ENCODE measurements at places on chromosomes 2 and 18.
A peak's percentile ranks its signal among the peaks of the same experiment; 100 is the strongest.

DNA sequence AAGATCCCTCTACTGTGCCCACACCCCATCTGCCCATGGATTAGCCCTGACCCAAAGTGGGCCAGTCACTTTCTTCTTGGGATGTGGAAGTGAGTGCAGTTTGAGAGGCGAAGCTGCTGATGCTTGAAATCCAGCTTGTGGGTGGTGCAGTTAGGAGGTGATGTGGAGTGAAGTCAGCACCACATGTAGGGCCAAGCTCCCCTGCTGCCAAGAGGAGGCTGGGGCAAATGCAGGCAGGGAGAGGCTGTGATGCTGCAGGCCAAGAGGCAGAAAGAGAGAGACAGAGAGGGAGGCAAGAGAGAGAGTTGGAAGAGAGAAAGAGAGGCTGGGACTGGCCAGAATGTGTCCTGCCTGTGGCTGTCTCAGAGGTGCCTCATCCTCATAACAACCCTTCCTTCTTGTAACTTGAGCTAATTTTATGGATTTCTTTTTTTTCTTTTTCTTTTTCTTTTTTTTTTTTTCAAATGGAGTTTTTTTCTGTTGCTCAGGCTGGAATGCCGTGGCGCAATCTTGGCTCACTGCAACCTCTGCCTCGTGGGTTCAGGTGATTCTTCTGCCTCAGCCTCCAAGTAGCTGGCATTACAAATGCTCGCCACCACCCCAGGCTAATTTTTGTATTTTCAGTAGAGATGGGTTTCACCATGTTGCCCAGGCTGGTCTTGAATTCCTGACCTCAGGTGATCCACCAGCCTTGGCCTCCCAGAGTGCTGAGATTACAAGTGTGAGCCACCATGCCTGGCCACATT, 35.3 kb upstream of the CAB39 start:
- DNase-seq: no peak

GRCh38 chr18:34023471-34023870, 201.2 kb downstream of the NOL4 start:
- DNase-seq: no peak

DNA sequence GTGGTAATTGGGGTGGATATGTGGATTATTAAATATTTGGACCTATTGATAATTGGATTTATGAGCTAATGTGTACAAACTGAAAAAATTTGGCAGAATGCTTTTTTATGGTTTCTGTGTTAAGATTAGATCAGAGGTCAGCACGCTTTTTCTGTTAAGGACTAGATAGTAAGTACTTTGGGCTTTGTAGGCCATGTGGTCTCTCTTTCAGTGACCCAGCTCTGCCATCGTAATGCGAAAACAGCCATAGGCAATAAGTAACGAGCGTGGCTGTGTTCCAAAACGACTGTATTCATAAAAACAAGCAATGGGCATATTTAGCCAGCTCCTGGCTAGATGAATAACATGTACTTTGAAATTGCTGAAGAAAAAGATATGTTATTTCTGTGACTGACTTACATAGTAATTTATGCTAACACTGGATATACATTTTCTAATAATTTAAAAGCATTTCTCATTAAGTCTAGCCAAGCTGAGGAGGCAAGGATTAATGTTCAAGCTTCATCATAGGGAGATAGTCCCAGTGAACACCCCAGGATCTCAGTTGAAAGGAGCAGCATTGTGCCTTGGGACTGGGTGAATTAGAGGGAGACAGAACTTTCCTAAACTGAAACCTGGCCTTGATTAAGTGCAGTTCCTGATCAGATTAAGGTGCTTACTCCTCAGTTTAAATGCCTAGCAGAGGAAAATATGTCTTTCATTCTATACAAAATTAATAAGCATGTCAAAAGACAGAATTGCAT, 20.0 kb downstream of the CCDC138 start:
- DNase-seq: no peak

- no peak for DNase-seq
Observed at GRCh38 chr2:144693179-144693578, 173.3 kb upstream of the ZEB2 start.

DNA sequence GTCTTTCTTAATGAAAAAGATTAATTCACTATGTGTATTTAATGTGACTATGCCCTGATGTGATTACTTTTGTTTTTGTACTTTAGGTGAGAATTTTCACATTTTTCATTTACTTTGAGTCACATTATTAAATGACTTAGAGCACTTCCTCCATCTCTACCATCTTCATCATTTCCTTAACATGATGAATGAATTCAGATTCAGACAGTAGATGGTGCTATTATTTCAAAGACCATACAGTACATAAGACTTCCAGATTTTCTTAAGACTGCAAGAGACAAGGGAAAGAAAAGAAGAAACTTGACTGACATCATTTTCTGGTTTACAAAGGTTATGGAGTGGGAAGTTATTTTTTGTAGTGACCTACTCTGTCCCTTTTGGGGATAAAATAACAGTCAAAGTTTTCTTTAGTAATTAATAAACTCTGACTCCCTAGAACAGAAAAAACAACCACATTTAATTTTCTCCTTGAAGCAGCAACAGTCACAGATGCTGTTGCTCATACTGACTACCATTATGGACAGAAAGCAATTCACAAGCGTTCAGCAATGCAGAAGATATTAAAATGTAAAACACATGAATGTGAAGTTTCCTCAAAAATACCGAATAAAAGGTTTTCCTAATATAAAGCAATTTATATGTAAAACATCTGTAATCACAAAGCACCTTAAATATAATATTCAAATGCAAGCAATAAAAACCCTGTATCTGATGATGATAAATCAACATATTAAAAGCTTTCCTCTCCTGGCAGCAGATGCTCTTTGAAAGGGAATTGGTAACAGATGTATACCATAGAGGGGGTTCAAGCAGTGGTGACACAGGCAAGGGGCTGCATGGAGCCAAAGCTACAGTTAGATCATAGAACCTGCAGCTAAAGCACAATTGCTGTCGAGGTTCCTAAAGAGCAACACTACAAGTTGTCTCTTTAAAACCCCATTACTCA, 1010.9 kb upstream of the NXPH2 start:
- no peak for DNase-seq

DNA sequence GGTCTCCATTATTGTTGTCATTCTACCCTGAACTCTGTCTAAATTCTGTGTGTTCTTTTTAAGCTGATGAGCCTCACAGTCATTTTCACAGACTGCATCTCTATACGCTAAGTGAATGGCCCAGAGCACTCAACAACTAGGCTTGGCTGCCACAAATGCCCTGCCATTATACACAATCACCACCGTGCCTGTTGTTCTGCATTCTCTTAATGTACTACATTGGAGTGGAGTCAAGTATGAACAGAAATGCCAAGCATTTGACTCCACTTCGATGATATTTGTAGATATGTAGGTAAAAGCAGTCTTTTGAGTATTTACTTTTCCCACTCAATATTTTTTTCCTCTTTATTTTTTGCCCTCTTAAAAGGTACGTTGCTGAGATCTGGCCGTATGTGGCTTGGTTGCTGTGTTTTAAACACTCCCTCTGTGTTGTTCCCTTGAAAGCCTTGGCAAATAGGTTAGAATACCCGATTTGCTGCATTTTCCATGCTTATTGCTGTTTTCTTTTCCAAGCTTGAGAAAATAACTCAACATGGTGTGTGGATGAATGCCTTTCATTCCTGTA, 36.2 kb upstream of the TMEFF2 start:
- DNase-seq: no peak

DNA sequence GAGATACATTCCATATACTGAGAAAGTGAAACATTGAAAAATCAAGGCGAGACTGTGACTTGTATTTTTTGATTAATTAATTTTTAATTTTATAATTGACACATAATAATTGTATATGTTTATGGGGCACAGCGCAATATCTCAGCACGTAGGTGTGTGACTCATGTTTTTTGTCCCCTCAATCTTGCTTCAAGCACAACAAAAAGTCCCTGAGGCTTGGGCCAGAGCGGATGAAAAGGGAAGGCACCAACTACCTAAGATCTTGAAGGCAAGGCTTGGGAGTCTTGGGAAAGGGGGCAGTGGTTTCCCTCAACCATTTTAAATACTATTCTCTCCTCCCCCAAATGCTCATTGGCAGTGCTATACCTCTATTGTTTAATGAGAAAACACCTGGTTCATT, 9.9 kb downstream of the SGPP2 start:
- DNase-seq: no peak

GRCh38 chr18:46148810-46149209, 44.6 kb downstream of the HAUS1 start:
- peak; percentile 49 for DNase-seq

DNA sequence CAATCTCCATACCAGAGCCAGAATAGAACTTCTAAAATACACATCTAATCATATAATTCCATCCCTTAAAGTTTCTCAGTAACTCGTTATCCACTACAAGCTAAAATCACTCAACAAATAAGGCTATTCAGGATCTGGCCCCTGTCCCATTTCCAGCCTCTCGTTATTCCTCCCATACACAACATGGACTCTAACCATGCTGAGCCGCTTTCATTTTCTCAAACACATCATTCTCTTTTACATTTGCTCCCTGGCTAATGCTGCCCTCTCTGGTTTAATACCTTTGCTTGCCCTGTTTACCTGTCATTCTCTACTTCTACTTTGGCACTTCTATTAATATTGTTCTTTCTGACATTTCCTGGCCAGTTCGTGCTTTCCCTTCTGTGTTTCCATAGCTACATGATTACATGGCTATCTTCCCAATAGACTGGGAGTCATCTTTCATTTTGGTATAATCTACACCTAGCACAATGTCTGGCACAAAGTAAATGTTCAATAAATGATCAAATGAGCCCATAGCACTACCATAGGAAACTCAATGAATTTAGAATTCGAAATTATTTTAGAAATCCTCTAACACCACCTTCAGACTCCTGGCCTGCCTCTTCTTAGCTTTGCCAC, 163.6 kb upstream of the VRK2 start:
- no peak for DNase-seq

Measured in central memory CD4-positive, alpha-beta T cell (primary cell).